ENCODE measurements at places on chromosomes 16 and 17.

- DNase-seq: no peak
Observed at GRCh38 chr17:76154292-76154691, 13.2 kb upstream of the FOXJ1 start.

DNA sequence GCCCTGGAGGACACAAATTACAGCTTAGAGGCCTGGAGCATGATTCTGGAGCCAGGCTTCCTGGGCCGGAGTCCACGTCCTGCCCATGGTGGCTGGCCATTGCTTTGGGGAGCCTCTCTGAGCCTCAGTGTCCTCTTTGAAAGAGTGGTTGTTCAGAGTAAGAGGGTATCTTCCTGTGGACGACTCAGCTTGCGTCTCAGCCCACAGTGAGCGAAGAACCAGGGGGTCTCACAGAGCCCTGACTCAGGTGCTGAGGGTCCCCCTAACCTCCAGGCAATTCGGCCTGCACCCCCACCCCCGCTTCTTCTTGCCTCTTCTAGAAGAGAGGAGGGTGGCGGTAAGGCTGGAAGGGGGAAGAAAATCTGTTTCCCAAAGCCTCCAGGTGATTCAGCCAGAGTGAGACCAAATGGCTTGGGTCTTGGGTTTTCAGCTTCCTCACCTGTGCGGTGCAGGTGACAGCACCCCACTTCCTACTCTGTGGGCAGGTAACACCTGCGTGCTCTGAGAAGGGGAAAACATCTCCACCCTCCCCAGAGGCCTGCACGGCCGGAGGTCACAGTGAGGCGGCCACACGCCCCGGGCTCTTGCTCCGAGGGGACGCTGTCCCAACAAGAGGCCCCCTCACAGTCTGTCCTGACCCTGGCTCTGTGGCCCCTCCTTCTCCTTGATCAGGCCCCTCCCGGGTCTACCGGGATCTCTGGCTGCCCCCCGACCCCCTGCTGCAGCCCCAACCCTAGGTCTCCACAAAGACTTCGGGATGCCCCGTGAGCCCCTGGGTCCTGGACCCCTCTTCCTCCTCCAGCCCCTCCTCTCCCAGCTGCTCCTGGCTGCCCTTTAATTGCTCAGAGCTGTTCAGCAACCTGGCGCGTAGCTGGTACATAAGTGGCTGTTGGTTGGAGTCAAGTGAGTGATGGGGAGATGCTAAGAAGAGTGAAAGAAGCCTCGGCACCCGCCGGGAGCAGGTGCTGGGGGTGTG is 119.2 kb downstream of the METRNL start:
- no peak for DNase-seq

DNA sequence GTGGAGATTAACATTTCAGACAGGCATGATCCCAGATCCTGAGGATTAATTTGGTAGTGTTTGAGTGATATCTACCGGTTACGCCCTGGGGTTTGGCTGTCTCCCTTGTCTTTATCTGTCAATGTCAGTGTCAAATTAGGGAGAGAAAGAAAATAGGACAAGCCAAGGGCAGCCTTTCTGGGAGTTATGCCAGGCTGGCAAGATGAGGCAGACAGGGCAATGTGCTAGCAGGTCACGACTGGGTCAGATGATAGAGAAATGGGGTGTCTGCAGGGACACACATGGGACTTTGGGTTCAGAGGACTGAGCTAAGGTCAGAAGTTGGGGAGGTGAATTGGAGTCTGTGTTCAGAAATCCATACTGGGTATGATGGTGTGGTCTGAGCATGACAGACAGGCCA is 27.4 kb upstream of the LYRM9 start:
- no peak for DNase-seq

DNA sequence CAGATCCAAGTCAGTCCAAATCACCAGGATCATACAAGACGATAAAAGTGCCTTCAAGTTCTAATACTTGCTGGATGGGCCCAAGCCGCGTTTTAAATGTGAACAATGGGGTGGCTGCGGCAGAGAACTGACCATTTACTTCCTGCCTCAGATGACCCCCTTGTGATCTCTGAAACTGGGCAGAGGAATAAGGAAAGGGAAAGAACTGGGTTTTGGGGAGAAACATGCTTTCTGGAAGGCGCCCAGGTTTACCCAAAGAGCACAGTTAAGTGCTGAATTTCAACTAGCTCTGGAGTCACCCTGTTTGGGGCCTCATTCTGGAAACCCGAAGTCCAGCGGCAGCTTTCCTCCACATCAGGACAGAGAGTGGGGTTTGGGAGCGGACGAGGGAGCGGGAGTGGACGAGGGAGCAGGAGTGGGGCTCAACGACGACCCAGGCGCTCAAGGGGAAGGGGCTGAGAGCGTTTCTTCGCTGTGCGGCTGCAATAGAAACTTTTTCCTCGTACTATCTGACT is 1.6 kb downstream of the FAM20A start:
- no peak for DNase-seq

DNA sequence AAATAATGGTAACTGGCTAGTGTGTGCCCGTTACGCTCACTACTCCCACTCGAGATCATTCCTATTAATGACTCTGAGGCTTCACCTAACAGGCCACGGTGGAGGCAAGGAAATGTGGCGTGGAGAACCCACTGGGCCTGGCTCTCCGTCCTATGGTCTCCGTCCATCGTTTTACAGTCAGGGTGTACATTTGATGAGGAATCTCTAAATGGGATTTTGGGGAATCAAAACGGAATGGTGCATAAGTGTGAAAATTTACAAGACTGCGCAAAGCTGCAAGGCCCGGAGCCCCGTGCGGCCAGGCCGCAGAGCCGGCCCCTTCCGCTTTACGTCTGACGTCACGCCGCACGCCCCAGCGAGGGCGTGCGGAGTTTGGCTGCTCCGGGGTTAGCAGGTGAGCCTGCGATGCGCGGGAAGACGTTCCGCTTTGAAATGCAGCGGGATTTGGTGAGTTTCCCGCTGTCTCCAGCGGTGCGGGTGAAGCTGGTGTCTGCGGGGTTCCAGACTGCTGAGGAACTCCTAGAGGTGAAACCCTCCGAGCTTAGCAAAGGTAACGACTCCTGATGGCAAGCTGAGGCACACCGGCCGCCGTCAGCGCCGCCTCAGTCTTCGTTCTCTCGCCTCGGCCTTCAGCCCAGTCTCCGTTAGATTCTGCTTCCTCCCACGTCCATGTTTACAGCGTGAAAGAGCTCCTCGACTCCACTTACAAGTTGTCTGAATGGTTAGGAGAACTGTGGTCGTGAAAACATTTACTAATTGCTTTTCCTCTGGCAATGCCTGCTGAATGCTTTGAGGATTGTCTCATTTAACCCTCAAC is at the start of gene RAD51C:
Gene RAD51C (plus strand): TSS at position 364 of the 817 bp plus-strand sequence. CDS start 42 bp downstream, at position 406.
- peak; percentile 51 for DNase-seq

DNA sequence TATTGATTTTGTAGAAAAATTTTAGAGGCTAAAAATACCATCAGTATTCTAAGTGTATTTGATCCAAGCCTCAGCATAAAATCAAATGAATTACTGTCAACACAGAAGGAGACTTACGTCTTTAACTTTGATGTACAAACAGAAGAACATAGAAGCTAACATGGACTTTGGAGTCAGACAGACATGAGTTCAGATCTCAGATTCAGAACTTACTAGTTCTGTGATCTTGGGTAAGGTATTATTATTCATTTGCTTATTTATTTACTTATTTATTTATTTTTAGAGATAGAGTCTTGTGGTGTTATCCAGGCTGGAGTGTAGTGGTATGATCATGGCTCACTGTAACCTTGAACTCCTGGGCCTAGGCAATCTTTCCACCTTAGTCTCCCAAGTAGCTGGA is 4.0 kb upstream of the SLFN12L start:
- DNase-seq: no peak

DNA sequence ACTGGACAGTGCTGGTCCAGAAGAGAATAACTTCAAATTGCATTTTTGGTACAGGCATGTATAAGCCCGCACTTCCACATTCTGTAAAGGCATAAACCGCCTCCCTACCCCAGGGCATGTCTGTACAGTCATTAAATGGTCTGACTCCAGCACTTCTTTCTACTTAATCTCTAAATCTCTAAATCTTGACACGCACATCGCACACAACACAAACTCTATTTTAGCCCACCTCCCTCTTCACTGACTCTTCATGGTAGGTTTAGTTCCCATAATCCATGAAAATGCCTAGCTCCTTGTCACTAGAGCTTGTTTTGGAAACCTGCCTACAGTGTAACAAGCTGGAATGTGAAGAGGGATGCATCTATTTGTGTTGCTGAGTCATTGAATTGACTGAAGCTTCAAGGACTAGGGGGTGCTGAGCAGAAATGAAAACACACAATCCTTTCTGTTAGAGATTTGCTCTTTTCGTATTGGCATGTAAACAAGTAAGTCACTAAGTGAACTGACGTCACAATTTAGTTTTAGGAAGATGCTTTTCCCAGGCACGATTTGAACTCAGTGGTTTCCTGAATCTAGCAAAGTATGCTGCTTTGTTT is 1.6 kb upstream of the DUSP14 start:
- no peak for DNase-seq

DNA sequence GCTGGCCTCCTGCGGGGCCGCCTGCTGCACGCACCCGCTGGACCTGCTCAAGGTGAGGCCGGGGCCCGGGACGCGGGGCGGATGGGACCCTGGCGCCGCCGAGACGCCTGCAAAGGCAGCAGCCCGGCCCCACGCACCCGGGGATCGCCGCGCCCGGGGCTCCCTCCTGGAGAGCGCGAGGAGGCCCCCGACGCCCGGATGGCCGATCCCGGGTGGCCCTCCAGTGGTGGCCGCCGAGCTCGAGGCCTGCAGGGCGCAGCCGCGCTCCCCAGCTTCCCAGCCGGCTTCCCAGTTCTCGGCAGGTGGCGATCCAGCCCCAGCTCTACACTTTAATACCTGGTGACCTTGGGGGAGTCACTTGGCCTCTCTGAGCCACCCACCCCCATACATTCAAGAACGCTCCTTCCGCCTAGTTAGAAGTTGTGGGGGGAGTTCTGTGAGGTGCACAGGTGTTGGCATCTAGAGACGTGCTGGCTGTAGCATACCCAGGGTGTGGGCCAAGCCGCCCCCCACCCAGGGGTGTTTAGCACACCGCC is 452 bp downstream of the SLC25A10 start:
- peak; percentile 35 for DNase-seq

- DNase-seq: no peak
Observed at GRCh38 chr16:53712065-53712464, 8.1 kb downstream of the FTO start.

DNA sequence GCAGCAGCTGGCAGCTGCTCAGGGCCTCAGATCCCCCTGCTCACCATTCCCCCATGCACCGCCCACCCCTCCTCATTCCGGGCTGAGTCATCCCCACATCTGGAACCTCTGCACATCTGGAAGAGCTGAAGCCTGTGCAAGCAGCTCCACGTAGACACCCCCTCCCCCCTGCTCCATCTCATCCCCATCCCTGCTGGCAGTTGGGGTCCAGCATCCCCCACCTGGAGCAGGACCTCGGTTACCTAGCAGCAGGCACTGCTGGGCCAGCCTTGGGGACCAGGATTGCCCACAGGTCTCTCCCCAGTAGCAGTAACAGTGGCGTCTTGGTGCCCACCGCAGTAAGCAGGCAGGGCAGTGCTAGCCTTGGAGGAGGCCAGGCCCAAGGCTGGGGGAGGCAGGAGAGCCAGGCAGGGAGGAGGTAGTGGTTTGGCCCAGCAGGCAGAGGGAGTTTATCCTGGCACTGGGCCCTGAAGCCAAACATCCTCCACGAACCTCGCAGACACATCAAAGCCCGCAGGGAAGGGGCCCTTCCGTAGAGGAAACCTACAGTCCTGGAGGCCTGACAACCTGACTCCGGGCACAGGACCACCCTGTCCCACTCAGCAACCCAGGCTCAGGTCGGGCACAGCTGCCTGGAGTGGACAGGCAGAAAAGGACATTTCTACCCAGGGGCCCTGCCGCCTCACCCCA is 7.7 kb upstream of the TMEM92 start:
- no peak for DNase-seq

DNA sequence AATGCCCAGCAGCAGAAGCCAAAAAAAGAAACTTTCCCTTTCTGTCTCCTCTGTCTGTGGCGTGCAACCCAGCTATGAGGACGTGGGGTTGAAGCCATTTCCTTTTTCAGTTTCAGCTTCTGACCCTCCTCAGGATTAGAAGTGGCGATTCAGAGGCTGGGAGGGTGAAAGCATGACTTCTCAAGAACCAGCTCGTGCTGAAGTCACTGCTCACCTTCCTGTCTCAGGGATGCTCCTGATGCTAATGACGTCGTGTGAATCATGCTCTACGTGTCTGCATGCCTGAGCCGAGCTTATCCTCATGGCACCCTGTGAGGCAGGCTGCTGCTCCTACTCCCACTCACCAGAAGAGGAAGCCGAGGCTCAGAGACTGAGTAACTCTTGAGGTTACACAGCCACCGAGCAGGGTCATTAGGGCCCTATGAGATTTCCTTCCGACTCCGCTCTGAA is 5.7 kb upstream of the LPO start:
- DNase-seq: no peak

DNA sequence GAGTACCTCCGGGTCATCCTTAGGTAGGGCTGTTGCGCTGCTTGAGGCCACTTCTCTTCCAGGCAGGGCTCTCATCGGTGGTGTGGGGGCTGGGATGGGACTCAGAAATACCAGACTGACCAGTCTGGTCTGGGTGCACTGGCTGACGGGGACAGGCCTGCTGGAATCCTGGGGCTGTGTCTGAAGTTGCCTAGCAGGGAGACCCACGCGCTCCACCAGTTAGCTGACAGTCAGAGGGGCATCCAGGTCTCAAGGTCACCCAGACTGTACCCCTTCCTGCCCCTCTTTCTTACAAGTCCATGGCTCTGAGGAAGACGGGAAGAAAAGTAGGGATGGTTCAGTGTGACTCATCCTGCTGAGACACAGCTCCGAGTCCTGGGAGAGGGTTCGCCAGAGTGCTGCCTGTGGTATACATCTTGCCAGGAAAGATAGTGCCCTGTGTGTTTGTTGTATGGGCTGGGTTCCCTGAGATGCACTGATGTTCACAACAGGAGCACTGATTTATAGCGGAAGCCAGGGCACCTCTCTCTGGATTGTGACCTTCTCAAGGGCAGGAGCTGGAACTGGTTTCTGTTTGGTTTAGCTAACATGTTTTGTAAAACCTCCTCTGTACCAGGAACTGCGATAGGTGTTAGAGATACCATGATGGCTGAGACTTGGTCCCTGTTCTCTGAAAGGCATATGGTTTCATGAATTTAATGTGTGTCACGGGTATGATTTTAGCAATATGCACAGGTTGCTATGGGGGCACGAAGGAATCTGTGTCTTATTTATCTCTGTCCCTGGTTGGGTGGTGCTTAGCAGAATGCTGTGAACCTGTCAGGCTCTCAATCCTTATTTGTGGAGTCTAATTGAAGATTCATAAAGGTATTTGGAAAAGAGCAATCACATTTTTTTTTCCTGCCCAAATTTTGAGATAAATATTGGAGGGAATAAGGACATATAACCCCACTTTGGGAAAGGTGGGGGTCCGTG is 97.5 kb downstream of the OR1D5 start:
- DNase-seq: no peak

- no peak for DNase-seq
Observed at GRCh38 chr17:44001461-44001920, 2.9 kb upstream of the NAGS start.

All from progenitor cell of endocrine pancreas (in vitro differentiated cells).